ENCODE measurements at places on chromosomes 11 and 22.
A peak's percentile ranks its signal among the peaks of the same experiment; 100 is the strongest.

DNA sequence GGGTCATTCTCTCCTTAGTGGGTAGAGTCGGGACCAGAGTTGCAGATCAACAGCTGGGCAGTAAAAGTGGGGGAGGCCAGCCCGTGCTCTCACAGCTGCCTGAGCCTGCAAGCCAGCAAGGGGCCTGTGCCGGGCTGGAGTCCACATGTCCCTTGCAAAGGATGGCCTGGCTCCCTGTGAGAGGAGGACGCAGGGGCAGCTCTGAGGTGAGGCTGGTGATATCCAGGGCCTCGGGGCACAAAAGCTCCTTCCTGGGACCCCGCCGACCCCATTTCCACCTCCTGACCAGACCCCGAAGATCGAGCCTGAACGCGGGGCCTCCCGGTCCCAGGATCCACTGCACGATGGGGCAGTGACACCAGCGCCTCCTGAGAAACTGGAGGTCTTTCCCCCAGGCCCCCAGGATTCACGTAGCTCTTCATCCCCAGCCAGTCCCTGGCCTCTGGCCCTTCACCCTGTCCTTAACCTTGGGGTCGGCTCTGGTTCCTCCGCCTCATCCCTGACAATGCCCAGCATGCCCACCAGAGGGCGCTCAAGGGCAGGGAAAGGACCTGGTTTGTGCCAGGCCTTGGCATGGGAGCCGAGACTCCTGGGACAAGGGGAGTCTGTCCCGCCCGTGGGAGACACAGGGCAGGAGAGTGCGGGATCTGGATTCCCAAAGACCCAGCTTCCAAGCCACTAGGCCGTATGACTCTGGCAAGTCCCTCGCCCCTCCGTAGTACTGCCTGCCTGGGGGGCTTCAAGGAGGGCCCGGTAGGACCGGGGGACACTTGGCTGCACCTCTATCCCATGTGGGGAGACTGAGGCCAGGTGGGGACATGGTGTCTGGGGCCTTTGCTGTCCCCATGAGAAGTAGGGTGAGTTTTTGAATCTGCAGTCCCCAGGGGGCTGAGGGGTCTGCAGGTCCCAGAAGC, 17.8 kb upstream of the WNT7B start:
- peak; percentile 82 for DNase-seq

DNA sequence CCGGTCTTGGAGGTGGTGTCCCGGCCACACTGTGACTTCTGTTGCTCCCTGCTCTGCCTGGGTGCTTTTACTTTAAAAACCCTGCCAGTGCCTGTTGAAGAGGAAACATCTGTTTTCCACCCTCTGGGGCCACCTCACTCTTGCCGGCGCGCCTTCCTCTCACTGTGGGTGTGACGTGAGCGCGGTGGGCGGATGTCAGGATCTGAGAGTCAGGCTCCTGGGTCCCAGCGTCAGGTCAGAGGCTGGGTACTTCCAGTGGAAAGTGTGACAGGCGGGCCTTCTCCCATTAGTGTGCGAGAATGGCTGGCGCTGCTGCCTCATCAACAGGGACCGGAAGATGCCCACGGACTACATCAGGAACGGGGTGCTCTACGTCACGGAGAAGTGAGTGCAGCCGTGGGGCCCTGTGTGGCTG, 54.2 kb downstream of the GRAMD4 start:
- DNase-seq = peak; percentile 63

- DNase-seq = no peak
These were observed 43.6 kb downstream of the IGF2 start for GRCh38 chr11:2095542-2095941.

- no peak for DNase-seq
These were observed 28.3 kb upstream of the SOX10 start for GRCh38 chr22:38012604-38013072.

DNA sequence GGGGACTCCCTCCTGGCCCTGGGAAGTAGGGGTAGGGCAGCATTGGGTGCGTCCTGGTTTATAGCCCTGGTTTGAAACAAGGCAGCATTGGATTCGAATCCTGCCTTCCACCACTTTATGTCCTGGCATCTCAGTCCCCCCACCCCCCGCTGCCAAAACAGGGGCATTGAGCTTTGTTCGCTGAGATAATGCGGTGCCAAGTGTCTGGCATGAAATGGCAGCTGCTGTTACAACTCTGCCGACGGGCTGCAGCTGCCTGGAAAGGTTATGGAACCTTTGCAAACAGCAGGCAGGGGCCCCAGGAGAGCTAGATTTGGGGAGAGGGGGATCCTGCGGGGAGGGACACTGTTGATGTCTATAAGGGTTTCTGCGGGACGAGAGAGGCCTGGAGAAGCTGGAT, 1.9 kb downstream of the TST start:
- no peak for DNase-seq

- DNase-seq = no peak
These were observed 61.5 kb downstream of the SGSM1 start for GRCh38 chr22:24867323-24868022.

DNA sequence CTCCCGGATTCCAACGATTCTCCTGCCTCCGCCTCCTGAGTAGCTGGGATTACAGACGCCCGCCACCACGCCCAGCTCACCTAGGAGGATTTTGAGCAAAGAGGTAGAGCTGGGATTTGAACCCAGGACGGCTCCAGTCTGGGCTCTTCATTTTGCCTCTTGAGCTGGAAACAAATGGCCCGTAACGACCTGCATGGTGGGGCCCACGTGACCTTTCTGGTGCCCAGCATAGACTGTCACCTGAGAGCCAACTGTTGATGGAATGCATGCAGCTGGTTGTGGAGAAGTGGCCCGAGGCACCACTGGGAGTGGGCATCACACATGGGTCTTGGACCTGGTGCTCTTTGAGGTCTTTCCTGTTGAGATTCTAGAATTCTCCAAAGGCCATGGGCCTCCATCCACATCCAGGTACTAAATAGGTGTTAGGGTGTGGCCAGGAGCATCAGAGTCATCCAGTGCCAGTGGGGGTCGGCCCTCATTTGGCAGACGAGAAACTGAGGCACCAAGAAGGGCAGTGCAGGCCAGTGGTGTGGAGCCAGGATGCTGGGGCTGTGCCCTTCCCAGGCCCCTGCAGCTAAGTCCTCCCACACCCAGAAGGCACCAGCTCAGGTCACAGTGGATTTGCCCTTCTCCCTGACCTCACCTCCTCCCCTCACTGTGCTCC, 3.9 kb downstream of the ATF4 start:
- no peak for DNase-seq

- DNase-seq = peak; percentile 70
These were observed 57.0 kb downstream of the LRRC74B start for GRCh38 chr22:21102659-21103267.

DNA sequence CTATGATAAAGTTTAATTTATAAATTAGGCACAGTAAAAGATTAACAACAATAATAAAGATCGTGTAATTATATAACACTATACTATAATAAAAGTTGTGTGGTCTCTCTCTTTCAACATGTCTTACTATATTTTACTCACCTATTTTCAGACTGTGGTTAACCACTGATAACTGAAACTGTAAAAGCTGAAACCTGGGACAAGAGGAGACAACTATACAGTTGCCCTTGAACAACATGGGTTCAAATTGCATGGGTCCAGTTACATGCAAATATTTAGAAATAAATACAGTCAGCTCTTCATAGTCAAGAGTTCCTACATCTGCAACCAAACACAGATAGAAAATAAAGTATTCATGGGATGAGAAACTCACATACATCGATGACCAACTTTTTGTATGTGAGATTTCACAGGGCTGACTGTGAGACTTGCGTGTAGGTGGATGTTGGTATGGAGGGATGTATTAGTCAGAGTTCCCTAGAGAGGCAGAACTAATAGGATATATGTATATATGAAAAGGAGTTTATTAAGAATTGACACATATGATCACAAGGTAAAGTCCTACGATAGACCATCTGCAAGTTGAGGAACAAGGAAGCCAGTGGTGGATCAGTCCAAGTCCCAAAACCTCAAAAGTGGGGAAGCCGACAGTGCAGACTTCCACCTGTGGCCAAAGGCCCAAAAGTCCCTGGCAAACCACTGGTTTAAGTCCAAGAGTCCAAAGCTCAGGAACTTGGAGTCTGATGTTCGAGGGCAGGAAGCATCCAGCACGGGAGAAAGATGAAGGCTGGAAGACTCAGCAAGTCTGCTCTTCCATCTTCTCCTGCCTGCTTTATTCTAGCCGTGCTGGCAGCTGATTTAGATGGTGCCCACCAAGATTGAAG, 359.5 kb downstream of the INSC start:
- no peak for DNase-seq

GRCh38 chr11:3227568-3228444, 4.4 kb downstream of the MRGPRE start:
- no peak for DNase-seq

DNA sequence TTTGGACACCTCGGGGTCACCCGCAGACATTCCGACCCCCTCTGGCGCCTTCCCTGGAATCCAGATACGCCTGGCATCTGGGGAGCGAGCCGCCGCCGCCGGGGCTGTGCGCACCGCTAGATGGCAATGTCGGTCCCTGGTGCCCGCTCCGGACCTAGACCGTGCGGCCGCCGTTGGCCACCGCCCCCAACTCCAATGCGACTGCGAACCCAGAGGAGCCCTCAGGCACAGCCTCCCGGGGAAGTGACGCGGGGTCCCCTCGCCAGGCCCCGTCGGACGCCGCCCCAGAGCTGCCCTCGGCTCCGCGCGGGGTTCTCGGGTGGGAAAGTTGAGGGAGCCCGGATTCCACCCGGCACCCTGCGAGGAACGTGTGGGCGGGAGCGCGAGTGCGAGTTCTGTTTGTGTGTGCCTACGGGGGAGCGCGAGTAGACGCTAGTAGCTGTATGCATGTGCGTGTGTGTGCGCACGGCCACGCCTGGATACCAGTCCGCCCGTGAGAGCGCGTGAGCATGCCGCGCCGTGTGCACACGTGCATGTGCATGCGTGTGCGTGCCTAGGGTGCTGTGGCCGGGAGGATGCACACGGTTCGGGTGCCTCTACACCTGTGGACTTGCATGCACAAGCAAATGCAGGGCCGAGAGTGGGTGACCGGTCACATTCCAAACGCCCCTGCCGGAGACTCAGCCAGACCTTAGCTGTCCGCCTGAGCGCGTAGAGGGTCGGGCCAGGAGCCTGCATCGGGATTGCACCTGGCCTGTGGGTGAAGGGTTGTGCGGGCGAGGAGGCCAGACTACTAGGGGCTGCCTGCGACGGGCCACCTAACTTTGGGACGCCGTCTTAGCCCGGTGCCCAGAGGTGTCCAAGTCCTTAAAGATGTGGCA, 1.9 kb downstream of the CHRM4 start:
- no peak for DNase-seq

DNA sequence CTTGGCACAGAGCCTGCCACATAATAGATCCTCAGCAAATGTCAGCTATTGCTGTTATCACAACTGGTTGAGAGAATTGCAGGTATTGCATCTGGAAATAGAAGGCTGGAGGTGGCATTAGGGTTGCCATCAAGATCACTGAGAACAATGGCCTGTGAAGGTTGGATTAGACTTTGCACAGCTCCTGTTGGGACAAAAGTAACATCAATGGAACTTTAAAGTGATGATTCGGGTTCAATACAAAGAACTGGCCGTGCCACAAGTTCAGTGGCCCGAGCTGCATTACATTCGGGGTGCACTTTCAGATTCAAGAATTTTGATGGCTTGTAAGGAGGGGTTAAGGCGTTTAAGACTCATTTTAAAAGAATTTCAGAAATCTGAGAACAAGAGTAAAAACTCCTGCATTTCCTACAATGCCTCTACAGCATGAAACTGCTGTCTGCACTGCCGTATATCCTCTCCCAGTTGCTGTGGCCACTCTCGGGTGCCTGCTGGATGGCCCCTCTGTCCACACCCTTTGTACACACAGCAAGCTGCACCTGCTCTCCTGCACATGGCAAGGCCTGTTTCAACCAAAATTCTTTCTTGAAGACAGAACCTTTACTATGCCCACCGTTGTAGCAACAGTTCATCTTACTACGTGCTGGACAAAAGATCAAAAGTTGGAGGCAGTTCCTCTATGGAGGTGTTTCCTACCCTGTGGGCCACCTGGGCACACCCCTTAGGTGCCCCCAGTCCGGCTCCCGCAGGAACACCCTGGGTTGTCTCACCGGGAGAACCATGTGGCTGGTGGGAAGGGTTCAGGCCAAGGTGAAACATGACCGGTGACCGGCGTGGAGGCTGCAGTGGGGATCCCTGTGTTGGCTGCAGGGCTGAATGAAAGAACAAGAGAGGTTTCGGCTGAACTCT, 17.5 kb upstream of the SHANK2 start:
- no peak for DNase-seq

- no peak for DNase-seq
These were observed 8.8 kb downstream of the SERPIND1 start for GRCh38 chr22:20782596-20783299.

DNA sequence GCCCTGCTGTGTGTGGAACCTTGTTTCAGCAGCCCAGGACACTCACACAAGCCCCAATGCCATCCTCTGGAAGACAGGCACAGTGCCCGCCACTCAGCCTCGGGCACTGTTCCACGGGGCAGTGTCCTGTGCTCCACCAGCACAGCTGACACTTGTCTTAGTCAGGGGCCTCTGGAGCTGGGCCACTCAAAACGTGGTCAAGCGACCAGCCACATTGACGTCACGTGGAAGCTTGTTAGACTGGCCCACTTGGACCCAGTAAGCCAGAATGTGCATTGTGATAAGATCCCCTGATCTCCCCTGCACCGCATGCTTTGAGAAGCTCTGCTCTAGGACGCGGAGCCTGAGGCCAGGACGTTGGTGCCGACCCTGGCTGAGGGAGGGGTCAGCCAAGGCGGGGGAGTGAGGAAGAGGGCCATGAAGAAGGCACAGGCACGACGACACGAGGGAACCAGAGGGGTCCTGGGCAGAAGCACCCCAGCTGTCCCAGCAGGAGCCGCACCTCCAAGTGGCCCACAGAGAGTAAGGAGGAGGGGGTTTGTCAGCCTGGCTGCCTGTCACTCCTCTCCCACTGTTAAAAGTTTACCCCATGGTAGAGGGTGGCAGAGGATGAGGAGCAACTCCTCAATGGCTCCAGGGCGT, 64.6 kb downstream of the LINC01488 start:
- no peak for DNase-seq

DNA sequence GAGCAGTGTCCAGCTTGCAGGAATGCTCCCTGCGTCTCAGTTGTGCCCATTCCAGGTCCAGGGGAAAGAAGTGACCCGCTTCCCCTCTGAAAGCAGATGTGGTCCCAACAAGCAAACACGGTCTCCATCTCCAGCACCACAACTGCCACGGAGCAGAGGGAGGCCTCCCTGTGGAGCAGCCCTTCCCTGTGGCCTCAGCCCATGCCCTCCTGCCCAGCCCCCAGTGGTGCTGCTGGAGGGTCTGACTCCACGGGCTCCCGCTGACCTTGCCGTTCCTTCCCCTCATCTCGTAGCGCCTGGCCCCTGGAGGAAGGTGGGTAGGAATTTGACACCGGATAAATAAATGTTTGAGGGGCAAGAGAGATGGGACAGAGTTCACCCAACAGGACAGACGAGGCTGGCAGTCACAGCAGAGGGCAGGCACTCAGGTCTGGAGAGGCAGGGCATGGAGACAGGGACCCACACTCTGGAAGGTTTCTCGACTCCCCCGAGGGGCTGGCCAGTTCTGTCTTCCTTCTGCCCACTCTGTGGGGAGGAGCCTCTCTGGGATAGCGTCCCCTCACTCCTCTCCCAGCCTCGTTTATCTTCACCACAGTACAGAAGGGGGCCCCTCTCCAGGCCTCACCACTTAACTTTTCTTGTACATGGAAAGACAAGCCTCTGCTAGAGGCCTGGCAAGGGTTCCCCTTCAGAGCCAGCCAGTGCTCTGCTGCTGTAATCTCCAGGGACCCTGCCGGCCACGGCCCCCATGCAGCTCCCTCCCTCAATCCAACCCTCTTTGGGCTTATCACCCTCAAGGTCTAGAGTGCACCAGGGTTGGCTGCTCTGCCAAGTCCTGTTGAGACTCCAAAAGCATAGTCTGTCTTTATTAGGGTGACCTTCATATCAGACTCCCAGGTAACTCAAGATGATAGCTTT, 7.5 kb upstream of the ST3GAL4 start:
- no peak for DNase-seq
